ENCODE measurements at places on chromosomes 2 and 18.

DNA sequence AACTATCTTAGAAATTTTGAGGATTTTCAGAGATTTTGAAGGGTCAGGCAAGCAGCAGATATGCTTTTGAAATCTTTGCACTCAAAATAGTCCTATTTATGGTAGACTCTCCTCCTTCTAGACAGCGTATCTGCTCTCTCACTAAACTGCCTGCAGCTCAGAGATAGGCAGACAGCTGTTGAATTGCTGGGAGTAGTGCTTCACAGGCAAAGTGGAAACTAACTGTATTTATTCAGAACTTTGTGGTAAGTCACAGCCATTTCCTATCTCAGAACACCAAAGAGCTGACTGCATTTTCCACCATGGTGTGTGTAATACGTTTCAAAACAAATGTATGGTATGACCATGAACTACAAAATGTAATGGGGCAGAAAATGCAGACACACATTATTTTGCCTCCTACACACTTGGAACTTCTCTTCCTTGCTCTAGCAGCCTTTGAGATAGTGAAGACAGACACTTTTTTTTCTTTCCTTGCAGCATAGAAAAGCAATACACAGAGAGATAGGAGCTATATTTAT lies 352.4 kb downstream of the LRP1B start:
- DNase-seq: no peak

DNA sequence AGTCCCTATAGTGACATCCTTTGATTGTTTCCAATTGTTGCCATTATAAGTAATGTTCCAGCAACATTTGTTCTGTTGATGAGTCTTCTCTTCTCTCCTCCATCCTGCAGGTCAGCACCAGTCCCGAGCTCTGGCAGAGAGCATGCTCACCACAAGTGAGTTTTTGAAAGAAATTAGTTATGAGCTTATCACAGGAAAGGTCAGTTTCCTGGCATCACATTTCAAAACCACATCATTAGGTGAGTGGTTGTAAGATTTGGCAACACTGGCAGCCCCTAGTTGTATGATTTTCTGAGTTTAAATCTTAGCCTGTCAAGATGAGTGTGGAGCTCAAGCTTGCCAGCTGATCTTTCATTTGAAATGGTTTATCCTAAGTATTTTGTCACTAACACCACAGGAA lies 149.6 kb downstream of the ESCO1 start:
- DNase-seq: peak; percentile 44

- no peak for DNase-seq
Measured at GRCh38 chr2:145268931-145269330, 749.0 kb upstream of the ZEB2 start.

DNA sequence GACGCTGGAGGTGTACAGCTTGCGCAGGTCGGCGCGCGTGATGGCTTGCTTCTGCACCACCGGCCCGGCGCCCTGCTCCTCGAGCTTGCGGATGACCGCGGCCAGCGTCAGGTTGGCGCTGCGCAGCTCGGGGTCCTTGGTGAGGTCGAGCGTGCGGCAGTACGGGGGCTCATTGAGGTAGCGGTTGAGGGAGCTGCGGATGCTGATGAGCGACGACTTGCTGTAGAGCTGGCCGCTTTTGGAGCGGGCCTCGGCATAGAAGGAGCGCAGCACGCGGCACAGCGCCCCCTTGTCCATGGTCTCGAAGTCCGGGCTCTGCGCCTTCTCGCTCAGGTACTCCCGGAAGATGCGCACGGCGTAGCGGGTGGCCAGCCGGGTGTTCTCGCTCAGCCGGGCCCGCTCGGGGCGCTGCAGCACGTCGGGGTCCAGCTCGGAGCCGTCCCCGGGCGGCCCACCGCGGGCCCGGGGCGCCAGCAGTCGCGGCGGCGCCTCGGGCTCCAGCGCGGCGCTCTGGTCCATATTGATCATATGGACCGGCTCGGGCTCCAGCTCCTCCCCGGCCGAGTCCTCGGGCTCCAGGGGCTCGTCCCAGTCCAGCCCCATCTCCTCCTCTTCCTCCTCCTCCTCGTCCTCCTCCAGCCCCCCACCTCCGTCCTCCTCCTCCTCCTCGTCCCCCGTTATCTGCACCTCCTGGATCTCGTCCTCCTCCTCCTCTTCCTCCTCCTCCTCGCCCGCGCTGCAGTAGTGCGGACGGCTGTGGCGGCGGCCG lies 523 bp downstream of the KCTD1 start:
- DNase-seq: peak; percentile 48

- DNase-seq: no peak
Measured at GRCh38 chr2:85831735-85832134, 57.1 kb downstream of the ST3GAL5 start.

GRCh38 chr2:221044781-221045180 lies 527.3 kb downstream of the EPHA4 start:
- no peak for DNase-seq

GRCh38 chr2:102832789-102833188 lies 71.0 kb downstream of the TMEM182 start:
- no peak for DNase-seq

DNA sequence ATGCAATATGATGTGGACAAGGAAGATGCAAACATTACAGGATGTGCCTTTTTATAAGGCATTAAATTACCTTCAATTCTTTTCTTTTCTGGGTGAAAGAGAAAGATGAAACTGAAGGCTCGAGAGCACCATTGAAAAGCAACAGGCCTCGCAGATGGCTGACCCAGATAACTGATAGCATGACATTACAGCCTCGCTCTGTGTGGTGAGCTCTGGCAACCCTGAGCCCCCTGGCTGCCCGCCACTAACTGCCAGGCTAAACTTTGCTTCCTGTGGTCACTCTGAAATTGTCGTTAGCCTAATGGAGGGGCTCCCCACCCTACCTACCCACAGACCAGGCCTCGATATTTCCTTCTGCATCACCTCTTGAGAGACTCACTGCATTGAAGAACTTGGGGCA lies 516.8 kb upstream of the FANCL start:
- no peak for DNase-seq

GRCh38 chr2:53173698-53174455 lies 593.7 kb upstream of the CHAC2 start:
- no peak for DNase-seq

GRCh38 chr2:60548845-60549237 lies 4.6 kb downstream of the BCL11A start:
- no peak for DNase-seq

Data from retinal pigment epithelial cell (primary cell).